ENCODE measurements at places on chromosomes 16 and 17.

GRCh38 chr17:48127371-48128051 is 19.9 kb downstream of the SNX11 start:
- DNase-seq, result no peak

GRCh38 chr16:4328046-4328781 is 12.3 kb downstream of the GLIS2 start:
- no peak for DNase-seq

GRCh38 chr17:74042744-74043486 is 160.6 kb upstream of the RPL38 start:
- DNase-seq, result peak; percentile 71

- no peak for DNase-seq
Observed at GRCh38 chr16:53900667-53901066, 196.7 kb downstream of the FTO start.

DNA sequence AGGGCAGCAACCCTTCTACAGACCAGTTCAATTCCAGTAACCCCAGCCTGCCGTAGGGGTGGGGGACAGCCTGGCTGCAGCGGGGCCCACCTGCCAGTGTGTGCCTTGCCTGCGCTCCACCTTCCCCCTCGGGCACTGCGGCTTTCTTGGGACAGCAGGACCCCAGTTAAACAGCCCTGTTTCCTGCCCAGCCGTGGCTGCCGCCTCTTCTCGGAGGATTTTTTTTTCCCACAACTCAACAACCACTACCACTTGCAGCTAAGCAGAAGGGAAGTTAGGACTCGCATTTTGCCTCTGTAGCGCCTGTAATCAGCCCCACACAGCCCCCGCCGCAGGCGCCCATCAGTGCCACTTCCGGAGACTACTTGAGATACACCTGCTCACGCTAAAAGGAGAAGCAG is 76.1 kb downstream of the RAI1 start:
- DNase-seq, result no peak

GRCh38 chr17:60386147-60387058 is 5.5 kb downstream of the USP32 start:
- DNase-seq, result no peak

GRCh38 chr17:42285346-42286050 is 2.8 kb upstream of the STAT5A start:
- DNase-seq, result no peak

DNA sequence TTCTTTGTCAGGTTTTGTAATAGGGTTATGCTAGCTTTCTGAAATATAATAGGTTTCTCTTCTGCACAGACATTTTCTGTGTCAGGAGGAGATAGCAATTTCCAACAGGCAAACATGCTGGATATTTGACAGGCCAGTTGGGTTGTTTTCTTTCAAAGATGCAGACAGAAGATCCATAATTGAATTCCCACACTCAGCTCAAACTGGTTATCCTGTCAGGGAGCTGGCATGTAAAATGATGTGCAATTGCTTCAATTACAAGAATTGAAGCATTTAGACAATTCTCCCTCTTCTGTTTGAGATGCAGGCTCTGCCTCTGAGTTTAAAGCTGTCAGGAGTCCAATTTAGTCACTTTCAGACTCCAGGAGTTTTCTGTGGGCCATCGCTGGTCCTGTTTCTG is 146.2 kb upstream of the ZKSCAN2 start:
- no peak for DNase-seq

DNA sequence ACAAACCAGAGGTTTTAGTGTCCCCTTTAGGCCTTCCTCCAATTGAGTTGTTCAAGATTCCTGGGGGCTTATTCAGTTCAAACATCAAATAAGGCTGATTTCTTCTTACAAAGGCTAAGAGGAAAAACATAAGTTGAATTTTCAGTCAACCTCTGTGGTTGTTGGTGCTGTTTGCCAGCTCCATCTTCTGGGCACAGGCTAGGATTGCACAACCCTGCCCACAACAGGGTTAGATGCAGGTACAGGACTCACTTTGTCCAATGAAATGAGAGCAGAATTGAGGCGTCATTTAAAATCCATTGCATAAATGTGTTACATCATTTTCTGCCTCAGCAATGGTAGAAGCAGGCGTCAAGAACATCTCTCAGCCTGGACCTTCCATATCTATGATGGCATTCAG is 173.3 kb downstream of the PMP22 start:
- no peak for DNase-seq
